ENCODE measurements at places on chromosomes 5 and 9.

DNA sequence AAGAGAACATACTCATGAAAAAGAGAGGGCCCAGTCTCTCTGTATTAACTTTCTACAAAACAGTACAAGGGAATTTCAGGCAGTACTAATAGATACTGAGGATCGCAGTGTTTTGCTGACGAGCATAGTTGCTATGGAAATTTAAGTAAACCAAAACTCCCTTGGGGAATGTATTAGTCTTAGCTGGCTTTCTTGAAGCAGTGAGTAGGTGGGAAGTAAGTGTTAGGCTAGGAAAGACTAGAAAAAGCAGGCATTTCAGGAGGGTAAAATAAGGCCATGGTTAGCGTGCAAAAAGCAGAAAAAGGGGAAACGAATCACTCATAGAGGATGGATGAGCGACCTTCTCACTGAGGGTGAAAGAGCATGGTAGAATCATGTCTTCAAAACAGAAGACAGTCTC, 84.3 kb upstream of the ACTBL2 start:
- no peak for DNase-seq

GRCh38 chr9:447230-448025, 232.8 kb downstream of the DOCK8 start:
- no peak for DNase-seq

DNA sequence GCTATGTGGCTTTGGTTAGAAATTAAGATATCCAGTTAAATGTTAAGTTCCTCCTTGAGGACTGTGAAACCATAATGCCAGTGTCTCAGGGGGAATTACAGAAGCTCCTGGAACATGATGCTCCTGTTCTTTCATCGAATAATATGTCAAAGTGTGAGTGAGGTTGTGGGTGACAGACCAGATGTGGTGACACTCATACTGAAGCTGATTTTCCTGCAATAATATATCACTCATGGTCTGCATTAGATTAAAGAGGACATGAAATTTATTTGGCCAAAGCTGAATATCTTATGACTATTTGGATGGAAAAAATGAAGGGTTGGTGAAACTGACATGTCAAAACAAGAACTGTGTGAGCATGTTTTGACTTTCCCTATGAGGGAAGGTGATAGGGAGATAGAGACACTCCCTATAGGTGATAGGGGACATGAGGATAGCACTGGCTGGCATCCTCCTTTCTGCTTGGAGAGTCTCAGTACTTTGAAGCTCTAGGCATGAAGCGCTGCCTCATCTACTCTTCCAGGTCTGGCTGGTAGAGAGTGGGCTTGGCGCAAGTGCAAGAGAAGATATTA, 173.5 kb downstream of the ARHGEF28 start:
- DNase-seq, result no peak

DNA sequence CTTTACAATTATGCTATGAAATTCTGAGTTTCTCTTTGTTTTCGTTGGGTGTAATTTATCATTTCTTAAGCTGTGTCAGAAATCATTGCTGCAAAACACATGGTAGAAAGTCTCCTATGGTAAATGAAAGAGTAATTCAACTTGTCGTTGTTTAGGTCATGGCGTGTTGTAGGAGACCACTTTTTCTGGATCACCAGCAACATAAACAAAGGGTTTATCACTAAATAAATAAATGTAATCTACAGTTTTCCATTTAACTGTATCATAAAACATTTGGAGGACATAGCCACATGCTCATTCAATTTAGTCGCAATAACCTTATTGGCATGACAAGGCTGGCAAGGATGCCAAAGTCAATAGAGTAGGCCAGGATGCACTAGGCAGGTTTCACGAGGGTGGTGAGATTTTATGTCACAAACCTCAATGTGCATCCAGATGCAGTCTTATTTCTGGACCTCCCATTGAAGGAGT, 154.4 kb upstream of the ERCC6L2 start:
- DNase-seq, result no peak

DNA sequence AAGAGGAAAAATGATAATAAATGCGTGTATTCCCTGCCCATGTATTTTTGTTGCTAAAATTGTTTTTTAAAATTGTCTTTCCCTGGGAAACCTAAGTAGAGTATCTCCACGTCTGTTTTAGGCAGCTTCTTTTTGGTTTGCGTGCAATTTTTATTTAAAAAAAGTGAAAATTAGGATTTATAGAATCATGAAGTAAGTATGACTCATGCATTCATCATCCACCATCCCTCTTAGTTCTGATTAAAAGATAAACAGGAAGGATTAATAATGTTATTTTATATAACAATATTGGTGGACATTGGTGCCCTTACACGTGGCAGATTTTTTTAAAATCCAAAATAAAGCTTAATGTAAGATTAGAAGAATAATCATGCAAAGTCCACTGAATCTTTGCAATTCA, 358.7 kb downstream of the MED10 start:
- DNase-seq, result no peak

GRCh38 chr5:156912869-156913268, 50.2 kb downstream of the TIMD4 start:
- DNase-seq, result no peak

GRCh38 chr9:12702160-12702758, 9.1 kb downstream of the TYRP1 start:
- DNase-seq, result no peak

DNA sequence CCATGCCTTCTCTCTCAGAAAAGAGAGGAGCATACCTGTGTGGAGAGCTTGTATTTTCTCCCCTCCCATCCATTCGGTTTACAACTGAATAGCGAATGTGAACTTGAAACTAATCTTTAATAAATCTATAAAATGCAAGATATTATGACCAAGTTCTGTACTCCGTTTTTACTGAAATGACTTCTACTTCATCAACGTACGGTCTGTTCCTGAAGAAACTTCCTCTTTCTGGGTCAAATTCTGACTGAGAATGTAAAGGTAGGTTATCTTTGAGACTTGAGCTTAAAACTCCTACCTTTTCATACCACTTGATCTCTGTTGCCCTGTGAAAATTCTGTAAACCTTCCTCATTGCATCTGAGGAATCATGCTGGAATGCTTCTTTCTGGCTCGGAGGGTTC, 4.2 kb upstream of the CTNNAL1 start:
- DNase-seq, result no peak

- no peak for DNase-seq
These were observed 94.2 kb upstream of the APC start for GRCh38 chr5:112643339-112643971.

GRCh38 chr9:87107072-87107471, 159.8 kb upstream of the GAS1 start:
- DNase-seq, result no peak

- no peak for DNase-seq
These were observed 167.0 kb upstream of the FBXL17 start for GRCh38 chr5:108548684-108549596.

GRCh38 chr9:35732800-35733541, 505 bp downstream of the CREB3 start:
- DNase-seq, result no peak

GRCh38 chr9:69463497-69464068, 138.6 kb downstream of the ENTREP1 start:
- no peak for DNase-seq

DNA sequence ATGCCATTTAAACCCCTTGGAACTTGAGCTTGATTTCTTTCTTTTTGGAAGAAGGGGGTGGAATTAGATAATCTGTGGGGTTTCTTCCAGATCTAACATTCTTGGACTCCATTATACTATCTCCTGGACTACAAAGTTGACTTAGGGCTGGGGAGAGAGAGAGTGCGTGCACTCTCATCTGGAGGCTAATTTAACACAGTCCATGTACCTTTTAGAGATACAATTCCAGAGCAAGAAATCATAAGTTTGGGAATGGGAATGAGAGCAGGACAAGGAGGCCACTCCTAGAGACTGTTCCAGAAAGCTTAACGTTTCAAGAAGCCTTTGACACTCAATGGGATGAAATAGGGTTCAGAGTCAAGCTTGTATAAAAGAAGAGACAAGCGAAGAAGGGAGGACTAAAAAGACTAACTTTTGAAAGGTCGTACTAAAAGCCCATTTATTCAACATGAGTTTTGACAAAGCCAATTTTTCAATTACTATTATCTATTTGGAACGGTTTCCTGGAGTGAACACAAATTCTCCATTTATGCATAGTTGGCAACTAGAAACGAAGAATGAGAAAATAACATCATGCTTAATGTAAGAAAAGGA, 83.4 kb downstream of the ACTL7B start:
- DNase-seq, result no peak

DNA sequence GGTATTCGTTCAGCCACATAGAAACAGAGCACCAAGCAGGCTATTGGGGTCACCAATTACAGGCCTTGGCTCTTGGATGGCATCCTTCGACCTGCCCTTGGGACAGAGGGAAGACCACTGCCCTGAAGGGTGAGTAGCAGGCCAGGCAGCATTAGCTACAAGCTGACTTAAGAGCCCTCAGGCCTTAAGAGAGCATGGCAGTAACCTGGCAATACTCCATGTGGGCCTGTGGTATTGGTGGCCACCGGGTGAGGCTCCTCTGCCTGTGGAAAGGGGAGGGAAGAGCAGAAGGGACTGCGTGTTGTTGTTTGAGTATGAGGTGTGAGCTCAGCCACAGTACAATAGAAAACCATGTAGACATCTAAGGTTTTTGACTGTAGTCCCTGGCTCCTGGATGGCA, 170.6 kb downstream of the MCTP1 start:
- no peak for DNase-seq

DNA sequence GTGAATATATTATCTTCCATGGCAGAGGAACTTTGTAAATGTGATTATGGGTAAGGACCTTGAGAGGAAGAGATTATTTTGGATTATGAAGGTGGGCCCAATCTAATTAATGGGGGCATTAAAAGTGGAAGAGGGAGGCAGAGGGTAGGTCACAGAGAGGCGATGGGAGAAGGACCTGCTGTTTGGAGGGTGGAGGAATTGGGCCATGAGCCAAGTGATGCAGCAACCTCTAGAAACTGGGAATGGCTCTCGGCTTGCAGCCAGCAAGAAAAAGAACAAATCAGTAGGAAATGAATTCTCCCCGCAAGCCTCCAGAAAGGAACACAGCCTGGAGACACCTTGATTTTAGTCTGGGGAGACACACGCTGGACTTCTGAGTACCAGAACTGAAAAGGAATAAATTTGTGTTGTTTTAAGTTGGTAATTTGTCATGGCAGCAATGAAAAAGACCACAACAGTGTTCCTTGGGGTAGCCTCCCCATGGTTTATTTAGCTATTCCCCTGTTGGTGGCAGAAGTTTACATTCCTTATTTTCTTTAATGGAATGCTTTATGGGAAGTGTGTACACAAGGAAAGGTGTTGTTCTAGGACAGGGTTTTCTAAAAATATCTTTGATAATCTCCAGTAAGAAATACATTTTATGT, 103.6 kb downstream of the HSPA4 start:
- DNase-seq, result no peak

DNA sequence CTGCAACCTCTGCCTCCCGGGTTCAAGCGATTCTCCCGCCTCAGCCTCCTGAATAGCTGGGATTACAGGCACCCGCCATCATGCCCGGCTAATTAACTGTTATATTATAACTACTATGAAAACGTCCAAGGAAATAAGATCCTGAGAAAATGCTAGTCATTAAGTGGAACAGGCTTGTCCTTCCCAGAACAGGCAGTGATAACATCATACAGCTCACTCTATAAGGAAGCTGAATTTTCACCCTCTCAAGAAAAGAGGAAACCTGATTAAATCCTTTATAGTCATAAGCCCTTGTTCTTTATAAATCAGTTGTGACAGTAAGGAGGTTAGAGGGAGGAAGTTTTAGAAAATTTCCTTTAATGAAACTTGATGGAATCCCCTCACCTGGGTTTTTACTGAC, 163.9 kb upstream of the CLINT1 start:
- DNase-seq, result no peak

- no peak for DNase-seq
These were observed 62.3 kb downstream of the LPAR1 start for GRCh38 chr9:110975969-110976368.

- DNase-seq, result no peak
These were observed 600.4 kb downstream of the EBF1 start for GRCh38 chr5:158499075-158499891.

- no peak for DNase-seq
These were observed 298.0 kb downstream of the FBXL7 start for GRCh38 chr5:15798006-15798405.

GRCh38 chr9:110130791-110131416, 77.1 kb downstream of the C9orf152 start:
- DNase-seq, result no peak

DNA sequence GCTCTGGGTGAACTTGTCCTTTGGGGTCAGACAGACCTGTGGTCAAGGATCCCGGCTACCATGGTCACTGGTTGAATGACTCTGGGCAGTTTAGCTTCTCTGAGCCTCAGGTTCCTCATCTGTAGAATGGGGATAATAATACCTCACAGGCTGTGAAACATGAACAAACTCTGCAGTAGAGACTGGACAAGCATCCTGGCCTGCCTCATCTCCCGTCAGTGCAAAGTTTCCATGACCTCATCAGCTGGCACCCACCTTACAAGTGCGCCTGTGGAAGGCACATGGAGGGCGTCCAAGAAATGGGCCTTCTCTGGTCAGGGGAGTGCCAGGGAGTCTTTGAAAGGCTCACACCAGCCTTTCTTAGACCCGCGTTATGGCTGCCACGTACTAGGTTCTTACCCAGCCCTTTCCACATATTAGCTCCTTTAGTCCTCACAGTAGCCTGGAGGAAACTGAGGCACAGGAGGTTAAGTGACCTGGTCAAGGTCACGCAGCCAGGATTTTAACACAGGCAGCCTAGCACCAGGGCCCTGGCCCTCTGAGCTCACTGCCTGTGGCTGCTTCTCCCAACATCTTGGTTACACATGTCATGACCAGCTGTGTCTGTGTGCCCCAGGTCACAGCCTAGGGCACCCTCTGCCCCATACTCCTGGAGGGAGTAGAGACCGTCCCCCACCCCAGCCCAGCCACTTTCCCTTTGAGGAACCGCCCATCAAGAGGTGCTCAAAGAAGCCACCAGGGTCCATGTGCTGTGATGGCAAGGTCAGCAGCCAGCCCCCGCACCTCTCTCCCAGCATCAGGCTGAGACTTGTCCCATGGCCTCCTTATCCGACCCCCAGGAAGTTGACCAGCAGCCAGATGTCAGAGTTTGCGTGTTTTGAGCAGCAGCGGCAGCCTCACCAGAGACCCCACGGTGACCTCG, 39.4 kb upstream of the RPL26L1 start:
- no peak for DNase-seq
